ENCODE measurements at places on chromosomes 5 and 9. TPM values are rescaled to one million over a fixed set of nuclear protein-coding genes. Genes with fewer than 3 reads are reported as not detected.

The TDRD7 gene
- 12.6 TPM for total RNA-seq

The TOMM5 gene
- 326 TPM for total RNA-seq

The PCDHGA3 gene
- total RNA-seq, result not detected

The FIBCD1 gene
- 12.1 TPM for total RNA-seq

Data from A549 treated with Hydrocortisone at 1 μM for 4 hours (cell line).